ENCODE measurements at places on chromosomes 6 and 20.

- DNase-seq = no peak
These were observed 69.6 kb downstream of the C6orf52 start for GRCh38 chr6:10624836-10625235.

DNA sequence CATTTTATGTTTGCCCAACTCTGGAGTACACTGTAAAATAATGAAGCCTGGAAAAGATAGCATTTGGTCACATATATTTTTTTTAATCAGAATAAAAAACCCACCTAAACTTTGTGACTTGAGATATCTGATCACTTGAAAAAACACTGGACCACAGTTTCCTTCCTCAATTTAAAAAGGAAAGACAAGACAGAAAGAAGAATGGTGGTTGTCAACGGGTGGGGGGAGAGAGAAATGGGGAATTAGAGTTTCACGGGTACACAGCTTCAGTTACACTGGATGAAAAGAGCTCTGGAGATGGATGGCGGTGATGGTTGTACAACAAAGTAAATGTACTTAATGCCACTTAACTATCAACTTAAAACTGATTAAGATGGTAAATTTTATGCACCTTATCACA, 14.7 kb upstream of the DST start:
- DNase-seq = peak; percentile 80

GRCh38 chr6:99014061-99014460, 66.3 kb upstream of the FBXL4 start:
- peak; percentile 62 for DNase-seq

DNA sequence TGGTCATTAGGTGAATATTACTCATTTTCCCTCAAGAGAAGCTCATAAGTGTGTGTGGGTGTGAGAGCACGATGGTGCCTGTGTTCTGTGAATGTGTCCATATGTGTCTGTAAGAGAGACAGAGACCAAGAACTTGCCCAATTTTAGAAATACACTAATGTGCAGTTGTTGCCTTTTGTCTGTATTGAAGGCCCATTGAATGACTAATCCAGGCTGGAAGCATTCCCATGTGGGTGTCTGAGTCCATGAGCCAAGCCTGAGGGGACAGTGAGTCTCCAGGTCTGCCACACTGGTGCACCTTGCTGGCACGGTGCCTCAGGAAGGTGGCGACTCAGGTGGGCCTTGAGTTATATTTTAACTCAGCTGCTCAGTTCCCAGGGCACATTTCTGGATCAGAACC, 25.5 kb upstream of the ASXL1 start:
- DNase-seq = no peak

- no peak for DNase-seq
These were observed 402.5 kb upstream of the FKBP1C start for GRCh38 chr6:62808565-62809293.

DNA sequence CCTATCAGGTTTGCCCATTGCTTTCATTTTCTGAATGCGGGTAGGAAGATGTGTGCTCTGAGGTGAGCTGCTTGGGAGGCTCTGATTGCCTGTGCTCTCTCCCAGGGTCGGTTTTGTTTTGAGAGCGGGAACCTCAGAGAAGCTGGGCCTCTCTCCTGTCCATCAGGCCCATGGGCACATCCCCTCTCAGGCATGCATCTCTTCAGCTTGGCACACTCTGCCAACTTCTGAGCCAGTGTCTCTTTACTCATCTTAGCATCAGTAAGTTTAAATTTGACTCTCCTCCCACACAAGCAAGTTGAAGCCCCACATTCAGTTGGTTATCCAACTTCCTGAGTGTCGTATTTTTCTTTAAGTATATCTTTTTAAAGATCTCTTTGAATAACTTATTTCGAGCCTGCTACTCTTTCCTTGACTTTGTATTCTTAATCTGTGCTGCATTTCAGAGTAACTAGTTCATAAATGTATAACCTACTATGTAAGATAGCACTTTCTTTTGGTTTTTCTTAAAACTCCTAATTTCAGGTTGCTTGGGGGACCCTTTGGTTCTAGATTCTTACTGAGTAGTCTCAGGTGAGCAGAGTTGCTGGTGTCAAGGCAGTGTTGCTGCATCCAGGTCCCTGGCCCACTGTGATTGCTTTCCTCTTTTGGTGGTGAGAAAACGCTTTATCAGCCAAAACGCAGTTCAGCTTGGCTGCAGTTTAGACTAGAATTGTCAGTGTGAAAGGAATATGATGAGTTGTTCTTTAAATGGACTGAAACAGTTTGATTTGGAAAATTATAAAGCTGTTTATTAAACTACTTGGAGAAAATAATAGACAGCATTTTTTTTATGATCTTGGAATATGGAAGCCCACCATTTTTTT, 54.8 kb downstream of the SNX9 start:
- no peak for DNase-seq

DNA sequence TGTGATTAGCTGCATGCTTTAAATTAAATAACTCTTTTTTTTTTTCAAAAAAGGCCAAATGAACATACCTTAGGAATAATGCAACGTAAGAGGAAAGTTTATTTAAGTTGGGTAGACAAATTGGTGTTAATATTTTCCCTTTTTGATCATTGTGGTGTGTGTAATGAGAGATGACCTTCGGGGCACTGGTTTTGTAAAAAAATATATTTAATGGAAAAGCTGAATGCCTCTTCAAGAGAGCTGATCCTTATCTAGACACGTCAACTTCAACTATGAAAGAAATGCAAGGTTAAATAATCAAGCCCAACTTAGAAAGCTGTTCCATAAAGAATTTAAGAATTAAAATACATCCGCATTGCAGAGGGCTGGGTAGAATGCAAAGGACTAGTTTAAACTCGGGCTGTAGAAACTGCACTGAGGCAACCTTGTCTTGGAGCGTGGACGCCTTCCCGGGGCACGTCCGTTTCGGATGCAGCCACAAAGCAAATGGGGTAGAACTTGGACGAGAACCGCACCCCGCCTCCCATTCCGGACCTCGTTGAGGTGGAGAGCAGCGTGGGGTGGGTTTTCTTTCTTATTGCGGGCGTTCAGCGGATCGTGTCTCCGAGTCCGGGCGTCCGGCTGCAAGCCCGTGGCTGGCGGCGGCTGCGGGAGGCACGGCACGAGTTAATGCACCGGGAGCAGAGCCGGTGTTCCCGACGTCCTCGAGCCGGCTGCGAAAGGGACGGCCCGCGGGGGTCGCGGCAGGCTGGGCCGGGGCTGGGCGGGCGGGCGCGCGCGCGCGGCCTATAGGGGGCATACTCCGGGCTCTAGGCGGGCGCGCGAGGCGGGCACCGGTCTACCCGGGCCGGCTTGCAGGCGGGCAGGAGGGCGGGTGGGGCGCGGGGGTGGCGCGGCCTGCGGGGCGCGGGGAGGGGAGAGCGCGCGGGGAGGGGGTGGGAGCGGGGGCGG, 1.9 kb downstream of the JARID2 start:
- peak; percentile 79 for DNase-seq

- DNase-seq = no peak
These were observed 17.2 kb upstream of the VNN1 start for GRCh38 chr6:132731086-132731485.

- peak; percentile 62 for DNase-seq
These were observed 38.5 kb upstream of the AHI1 start for GRCh38 chr6:135535989-135536414.
